Fibroblast of skin of right quadriceps (primary cell): ENCODE measurements at places on chromosomes 3 and 15.

DNA sequence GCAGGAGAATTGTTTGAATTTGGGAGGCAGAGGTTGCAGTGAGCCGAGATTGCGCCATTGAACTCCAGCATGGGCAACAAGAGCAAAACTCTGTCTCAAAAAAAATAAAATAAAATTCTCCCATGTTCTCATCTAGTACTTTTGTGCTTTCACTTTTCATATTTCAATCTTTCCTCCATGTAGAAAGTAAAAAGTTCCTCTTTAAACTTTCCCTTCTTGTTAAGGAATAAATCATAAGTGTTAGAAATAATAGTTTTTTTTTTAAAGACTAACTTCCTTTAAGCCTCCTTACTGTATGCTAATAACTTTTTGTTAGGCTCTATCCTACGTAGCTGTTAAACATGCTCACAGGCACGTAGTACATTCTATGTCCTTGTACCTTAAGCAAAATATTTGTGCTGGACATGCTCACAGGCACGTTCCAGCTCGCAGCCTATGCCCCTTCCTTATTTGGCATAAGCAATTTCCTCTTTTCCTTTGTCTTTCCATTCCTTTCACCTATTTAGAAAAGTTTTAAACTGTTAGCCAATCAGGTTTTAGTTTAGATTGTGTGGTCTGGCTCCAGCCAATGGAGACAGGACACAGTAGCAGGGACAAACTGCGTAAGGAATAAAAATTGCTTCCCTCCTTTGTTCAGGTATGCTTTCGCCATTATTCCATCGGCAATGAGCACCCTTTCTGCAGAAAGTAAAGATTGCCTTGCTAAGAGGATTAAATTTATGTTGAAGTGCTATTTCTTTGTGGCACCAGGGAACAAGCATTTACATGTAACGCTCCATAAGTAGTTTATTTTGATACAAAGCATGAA, 38.9 kb upstream of the PIK3CB start:
- no peak for DNase-seq

DNA sequence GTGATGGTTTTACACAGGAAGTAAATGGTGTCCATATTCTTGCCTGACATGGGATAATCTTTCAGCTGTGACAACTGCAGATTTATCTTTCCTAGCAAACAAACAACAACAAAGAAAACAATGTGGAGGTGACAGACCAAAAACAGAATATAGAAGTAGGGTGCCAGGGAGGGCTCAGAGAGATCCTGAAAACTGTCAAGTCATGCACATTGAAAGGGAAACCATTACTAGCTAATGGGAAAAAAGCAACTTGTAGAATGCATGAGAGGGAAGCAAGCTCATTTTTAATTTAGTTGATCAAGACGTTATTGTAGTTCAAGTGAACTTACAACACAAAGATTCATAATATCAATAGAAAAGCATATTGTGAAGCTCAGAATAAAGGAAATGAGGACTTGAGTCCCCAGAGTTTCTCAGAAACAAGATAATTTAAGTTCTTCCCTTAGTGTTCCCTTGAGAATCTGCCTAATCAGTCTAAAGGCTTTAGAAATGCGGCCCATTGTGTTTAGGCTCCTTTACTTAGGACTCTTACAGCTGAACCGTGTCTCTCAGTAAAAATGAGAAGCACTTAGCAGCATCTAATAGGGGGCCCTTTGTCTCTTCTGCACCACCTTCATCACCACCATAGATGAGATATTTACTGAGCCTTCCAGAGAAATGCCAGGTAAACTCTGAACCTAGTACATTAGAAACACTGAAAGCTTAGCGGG, 115.6 kb upstream of the CADPS start:
- DNase-seq: no peak

DNA sequence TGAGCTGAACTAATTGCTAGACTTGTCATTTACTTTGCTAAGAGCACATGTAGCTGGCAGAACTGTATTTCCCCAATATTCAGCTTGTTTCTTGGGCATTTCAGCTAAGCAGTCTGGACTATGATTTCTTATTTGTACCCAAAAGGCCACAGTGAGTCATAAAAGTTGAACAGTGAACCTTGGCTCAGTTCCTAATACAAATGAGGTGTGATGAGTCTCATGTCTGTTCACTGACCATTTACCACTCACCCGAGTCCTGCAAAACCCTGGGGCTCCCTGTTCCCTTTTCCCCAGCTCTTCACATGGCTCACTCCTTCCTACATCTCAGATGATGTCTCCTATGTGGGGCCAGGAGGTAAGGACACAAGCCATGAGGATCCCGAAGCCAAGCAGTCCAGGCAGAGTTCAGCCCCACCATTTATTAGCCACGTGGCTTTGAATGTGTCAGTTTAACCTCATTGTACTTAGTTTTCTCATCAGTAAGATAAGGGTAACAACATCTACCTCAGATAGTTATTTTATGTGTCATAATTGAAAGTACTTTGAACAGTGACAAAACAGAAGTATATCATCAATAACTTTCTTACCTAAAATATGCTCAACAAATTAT, 239.3 kb downstream of the IL5RA start:
- no peak for DNase-seq

GRCh38 chr15:43868406-43868805, 41.6 kb downstream of the WDR76 start:
- DNase-seq: no peak

DNA sequence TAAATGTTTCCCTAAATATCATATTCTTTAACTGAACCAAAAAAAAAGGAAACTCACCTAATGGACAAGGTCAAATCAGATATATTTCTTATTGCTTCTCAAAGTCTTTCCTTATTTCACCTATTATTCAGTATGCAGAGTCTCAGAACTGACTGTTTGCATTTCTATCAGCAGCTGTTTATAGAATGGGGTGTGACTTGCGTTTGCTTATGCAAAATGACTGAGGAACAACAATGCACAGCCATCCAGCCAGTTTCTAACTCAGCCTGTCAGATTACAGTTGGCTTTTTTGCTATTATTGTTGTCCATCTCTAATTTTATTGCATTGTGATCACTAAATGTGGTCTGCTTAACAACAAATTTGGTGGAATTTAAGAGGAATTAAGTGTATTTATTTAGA, 40.7 kb downstream of the RAB27A start:
- no peak for DNase-seq

DNA sequence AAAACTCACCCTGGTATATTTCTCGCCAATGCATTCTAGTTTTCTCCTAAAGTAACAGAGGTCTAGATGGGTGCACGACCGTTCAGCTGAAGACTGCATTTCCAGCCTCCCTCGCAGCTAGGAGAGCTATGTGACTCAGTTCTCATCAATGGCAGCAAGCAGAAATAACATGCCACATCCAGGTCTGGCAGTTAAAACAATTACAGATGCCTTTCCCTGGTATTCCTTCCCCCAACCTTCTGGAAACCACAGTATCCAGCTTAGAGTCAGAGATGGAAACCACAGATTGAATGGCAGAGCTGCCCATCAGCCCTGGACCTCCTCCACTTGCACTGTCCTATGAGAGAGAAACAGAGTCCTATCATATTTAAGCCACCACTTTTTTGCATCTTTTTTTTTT, 4.8 kb downstream of the HAPLN3 start:
- DNase-seq: peak; percentile 56

DNA sequence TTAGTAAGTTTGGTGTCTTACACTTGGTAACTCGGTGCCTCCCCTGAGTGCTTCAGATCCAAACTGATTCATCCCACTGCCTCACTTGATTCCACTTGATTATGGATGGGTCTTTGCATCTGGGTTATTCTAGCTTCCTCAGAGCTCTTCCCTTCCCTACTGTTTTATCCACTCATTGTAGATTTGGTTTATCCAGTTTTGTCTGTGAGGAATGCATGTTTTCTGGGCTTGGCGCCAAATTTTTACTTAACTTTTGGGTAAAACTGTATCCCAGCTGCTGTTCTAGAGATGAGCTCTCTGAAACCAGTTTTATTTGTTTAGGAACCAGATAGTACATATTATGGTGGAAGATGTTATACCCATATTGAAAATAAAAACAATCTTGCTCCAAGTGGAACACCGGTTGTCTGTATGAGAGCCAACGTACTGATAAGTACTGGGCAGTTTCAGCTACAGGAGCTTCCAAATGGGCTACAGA, 20.9 kb downstream of the RAD54L2 start:
- peak; percentile 56 for DNase-seq

DNA sequence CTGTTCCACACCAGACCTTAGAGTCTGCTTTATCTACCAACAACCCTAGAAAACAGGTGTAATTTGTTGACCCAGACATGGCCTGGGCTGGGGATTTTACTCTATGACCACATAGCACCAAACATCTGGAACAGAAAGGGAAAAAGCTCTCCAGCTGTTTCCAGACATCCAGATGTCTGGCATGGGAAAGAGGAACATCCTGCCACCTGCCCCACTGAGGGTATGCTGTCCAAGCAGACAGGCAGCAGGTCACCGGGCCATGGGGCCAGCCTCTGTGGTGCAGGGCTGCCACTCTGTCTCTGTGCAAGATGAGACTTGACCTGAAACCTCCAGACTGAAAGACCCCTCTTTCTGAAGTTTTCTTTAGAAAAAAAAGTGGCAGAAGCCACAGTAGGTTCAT, 359.3 kb upstream of the ICE2 start:
- DNase-seq: no peak

- peak; percentile 98 for DNase-seq
Measured at GRCh38 chr3:24254649-24255048, 240.0 kb downstream of the THRB start.

GRCh38 chr15:34682674-34683073, 72.1 kb downstream of the GJD2 start:
- no peak for DNase-seq

- DNase-seq: peak; percentile 59
Measured at GRCh38 chr3:197331131-197331530, 32.7 kb upstream of the DLG1 start.

DNA sequence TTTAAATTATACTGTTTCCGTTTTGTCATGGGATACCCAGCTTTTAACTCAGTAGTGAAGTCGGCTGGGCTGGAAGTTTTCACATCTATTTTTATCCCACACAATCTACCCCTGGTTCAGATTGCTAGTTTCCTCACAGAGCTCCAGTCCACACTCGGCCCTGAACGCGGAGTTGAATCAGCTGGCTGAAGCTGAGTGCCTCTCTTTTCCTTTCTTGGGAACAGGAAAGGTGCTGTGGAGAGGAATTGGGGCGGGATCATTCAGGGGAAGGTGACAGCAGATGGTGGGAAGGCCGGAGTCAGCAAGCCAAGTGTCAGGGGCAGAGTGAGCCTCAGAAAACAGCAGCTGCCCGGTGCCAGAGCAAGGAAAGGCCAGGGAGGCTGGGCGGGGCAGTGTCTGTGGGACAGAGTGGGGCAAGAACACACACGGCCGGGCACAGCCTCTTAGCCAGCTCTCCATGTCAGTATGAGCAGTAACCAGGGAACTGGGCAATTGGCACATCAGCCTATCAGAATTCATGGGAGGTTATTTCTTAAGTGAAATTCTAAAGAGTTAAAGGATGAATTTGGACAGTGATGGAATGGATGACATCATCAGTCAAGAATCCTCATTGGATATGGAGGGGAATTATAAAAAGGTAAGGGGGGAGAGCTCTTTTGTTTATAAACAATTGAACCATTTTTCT, 135.7 kb upstream of the IL12A start:
- DNase-seq: peak; percentile 55

GRCh38 chr3:195802795-195803194, 8.9 kb downstream of the MUC4 start:
- DNase-seq: no peak

GRCh38 chr3:167978071-167978470, 117.7 kb downstream of the GOLIM4 start:
- DNase-seq: no peak

GRCh38 chr3:123338620-123339061, 110.2 kb downstream of the ADCY5 start:
- DNase-seq: no peak

DNA sequence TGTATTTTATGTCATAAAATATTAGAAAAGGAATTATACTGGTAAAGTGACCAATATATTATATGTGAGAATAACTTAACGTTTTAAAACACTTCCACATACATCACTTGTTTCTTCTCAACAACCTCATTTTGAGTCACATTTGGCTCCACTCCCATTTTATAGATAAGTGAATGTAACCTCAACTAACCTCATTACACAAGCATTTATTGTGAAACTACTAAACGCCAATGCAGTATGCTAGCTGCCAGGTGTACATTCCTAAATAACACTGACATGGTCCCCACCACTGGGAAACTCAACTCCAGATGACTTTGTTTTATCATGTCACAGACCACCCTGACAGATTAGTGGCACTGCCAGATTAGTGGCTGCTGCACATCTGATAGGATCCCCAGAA, 249.7 kb upstream of the CNTN4 start:
- DNase-seq: no peak

- no peak for DNase-seq
Measured at GRCh38 chr15:56917652-56918045, 795 bp upstream of the TCF12 start.

DNA sequence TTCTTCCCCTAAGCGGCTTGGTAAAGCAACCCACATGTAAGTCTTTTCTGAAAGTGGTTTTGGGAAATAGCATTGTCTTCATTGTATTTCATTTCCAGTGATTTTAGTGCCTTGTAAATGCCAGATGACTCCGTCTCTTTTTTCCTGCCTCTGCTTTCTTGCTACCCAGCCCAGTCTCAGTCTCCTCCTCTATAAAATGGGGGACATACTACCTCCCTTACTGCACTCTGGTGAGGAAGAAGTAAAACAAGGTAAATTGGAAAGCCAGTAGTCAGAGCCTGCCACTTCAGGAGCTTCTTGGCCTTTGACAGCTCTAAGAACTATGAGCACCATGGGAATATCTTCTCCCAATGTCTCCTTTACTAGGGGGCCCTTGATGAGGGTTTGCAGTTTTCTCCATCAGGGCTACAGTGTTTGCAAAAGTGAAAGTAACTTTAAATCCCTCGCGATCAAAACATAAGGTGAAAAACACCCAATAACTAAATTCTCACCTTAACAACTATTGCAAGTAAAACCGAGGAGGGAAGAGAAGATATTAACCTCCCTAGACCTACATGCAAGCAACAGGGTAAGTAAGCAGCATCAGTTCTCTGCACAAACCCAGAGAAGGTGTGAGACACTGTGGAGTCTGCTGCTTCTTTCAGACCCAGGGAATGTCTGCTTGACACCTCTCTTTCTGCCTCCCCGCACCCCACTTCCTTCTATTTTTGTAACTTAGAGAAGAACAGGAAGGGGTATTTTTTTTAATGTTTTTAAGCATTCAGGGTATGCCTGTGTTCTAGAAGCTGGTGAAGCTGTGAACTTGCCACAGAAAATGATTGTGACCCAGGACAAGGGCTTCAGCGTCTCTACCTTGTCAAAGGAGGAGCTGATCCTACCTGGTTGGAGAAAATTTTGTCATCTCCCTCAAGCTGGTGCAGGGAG, 159.1 kb upstream of the EOMES start:
- no peak for DNase-seq
